ENCODE measurements at places on chromosomes 1 and 21.

- no peak for DNase-seq
Observed at GRCh38 chr21:42341776-42342542, 8.8 kb downstream of the TFF2 start.

- no peak for DNase-seq
Observed at GRCh38 chr1:76337542-76338219, 263.1 kb downstream of the ST6GALNAC3 start.

DNA sequence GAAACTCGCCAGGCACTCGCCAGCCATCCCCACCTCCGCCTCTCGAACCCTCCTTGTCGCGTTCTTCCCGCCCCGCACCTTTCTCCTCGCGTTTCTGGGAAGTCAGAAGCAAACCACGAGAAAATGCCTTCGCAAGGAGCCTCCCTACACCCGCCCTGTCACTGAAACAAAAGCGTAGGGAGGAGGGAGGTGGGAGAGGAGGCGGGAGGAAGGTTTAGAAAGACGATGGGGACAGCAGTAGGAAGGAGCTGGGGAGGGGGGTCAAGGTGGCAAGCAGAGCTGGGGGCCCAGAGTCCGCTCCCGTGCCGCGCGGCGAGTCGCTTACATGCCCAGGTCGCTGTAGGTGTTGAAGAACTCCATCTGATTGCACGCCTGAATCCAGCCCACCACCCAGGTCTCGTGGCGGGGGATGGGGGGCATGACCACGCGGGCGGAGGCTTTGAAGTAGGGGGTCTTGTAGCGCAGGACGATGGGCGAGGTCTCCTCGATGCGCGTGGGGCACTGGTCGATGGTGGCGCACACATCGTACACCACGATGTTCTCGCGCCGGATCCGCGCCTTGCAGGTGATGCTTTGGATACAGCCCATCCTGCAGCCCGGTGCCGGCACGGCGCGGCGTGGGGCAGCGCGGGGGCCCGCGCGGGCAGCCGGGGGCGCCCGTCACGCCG lies 1.0 kb downstream of the FAM78B start:
- peak; percentile 20 for DNase-seq

GRCh38 chr1:54274448-54274847 lies 74.5 kb downstream of the MRPL37 start:
- no peak for DNase-seq

DNA sequence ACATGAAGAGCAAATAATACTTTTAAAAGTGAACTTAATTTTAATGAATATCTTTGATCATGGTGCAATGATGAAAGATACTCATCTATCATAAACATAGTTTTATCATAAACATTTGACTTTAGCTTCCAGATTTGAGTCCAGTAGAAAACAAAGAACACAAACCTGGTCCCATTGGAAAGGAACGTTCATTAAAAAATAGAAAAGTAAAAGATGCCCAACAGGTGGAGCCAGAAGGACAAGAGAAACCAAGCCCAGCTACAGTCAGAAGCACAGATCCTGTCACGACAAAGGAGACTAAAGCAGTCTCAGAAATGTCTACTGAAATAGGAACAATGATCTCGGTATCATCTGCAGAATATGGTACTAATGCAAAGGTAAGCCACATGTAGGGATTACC lies 55.6 kb upstream of the MYOCOS start:
- DNase-seq, result no peak

DNA sequence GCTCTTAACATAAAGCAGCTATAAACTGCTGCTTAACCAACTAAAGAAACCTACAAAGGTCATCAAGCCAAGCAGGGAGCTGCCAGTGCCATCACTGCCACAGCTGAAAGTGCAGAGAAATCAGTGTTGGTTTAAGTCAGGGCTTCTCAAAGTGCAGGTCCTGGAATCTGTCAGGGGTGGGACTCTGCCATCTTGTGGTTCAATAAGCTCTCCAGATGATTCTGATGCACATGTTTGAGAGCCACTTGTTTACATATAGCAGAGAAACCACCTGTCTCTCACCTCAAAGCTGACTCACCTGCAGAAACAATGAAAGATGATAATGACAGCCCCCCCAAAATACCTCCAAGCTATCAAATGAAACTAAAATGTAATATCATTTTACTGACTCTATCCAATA lies 49.3 kb downstream of the SH3GLB1 start:
- DNase-seq, result no peak

DNA sequence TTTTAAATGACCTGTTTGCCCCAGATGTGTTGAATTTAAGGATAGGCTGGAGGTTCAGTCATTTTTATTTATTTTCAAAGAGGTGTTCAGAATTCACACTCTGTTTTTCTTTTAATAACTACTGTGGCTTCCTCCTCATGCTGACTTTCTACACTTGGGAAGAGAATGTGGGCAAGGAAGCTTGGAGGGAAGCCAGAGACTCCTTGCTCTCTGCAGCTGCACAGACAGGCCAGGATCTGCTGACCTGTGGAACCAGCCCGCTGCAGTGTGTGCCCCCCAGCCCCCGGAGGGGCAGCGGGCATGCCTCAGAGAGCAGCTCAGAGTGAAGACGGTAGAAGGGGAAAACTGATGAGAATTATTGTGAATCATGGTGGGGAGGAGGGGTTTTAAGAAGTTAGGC lies 16.9 kb downstream of the MGST3 start:
- no peak for DNase-seq

GRCh38 chr1:228032041-228032440 lies 25.2 kb downstream of the WNT3A start:
- no peak for DNase-seq

GRCh38 chr1:115624859-115625258 lies 16.9 kb upstream of the VANGL1 start:
- DNase-seq, result no peak

DNA sequence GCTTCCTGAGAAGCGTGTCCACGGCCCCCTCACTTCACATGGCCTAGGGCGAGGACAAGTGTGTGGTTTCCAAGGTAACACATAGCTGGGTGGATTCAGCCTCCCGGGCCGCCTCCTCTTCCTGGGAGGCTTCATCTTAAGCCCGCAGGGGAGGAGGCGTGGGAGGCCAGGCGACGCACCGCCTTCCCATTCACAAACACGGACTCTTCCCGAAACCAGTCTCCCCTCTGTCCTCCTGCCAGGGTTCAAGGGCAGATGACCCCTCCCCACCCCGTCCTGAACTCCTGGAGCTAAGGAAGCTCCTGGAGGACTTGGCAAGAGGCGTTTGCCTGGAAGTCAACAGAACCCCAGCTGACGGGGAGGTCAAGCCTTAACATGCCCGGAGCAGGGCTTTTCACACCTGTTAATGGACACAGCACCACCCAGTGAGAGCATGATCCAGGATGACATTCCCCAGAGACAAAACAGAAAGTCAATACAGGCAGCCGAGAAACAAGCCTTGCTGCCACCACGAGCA lies 56.7 kb downstream of the KCNN3 start:
- no peak for DNase-seq

DNA sequence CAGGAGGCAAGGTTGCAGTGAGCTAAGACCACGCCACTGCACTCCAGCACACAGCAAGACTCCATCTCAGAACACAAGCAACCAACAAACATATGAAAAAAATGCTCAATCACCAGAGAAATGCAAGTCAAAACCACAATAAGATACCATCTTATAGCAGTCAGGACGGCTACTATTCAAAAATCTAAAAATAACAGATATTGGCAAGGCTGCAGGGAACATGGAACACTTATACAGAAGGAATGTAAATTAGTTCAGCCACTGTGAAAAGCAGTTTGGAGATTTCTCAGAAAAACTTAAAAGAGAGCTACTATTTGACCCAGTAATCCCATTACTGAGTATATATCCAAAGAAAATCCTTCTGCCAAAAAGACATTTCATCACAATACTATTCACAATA lies 27.6 kb upstream of the POGK start:
- DNase-seq, result no peak

DNA sequence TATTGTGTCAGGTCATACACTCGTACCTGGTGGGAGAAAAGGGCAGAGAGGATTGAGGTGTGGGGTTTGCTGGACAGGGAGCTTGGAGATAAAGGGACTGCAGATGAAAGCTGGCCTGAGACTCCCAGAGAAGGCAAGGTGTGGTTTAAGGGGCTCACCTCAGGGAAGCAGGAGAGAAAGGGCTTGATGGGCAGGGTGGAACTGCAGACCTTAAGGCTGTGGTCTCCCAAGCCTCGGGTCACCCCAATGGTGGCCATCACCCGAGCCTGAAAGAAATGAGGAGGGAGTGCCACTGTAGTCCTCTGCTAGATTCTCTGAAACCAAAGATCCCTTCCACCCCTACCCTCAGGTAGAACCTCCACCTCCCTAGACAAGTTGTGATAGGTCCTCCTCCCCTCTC lies 3.7 kb upstream of the RHOC start:
- no peak for DNase-seq

GRCh38 chr1:230861970-230862595 lies 6.2 kb downstream of the C1orf198 start:
- no peak for DNase-seq

- no peak for DNase-seq
Observed at GRCh38 chr1:22804969-22805671, 94.5 kb downstream of the EPHB2 start.

DNA sequence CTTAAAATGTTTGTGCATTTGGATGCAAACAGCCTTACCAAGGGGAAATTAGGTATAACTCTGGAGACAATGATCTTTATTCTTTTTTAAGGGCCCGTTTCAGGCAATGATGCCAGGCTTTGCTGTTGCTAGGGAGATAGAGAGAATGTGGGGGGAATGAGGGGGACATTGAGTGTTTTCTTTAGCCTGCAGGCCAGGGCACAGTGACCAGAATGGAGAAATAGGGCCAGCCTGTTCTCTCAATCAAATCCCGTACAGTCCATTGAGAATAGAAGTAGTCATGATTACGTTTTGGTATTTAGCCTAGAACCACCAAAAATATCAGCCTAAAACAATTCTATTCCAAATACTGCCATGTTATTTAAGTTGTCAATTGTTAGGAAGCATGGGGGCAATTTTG lies 49.0 kb downstream of the RGS7 start:
- no peak for DNase-seq

- DNase-seq, result no peak
Observed at GRCh38 chr1:25703041-25703440, 86.5 kb downstream of the MAN1C1 start.

DNA sequence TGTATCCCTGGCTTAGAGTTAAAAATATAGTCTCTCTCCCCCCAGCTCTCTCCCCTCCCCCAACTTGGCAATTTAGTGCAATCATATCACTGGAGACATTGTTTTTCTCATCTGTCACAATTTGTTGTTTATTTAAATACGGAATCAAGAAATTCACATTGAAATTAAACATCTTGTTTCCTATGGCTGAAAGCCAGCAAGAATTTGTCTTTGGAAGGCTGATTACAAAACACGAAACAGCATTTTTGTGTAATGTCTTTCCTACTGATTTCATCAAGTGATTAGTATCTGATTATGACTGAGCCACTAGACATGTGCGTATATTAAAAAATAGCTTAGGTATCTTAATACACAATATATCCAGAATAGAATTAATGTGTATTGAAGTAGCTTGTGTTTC lies 119.7 kb downstream of the LYPLAL1 start:
- no peak for DNase-seq
